ENCODE measurements at places on chromosomes 3 and 15.

GRCh38 chr15:37081983-37082382, 18.4 kb downstream of the MEIS2 start:
- DNase-seq, result no peak

DNA sequence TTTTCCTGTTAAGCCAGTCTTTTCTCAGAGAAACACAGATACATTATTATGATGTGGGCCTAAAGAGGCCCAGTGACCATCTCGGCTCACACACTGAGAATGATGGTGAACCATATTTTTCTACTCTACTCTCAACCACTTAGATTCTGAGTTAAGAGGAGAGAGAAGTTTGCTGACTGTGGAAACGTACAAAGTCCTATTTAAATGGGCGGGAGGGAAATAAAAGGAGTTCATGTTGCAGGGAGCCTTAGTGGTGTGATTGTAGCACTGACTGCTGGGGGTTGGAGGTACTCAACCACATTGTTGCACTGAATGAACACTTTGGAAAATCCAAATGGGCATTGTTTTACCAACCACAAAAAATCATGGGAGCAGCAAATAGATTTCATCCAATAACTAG, 51.0 kb downstream of the ATP8B4 start:
- DNase-seq, result no peak

GRCh38 chr3:193744048-193744821, 151.2 kb downstream of the OPA1 start:
- peak; percentile 4 for DNase-seq

- no peak for DNase-seq
These were observed 27.4 kb upstream of the FOXB1 start for GRCh38 chr15:59976480-59977271.

- DNase-seq, result no peak
These were observed 177.0 kb upstream of the TBL1XR1 start for GRCh38 chr3:177374323-177374722.

- DNase-seq, result no peak
These were observed 7.7 kb downstream of the ITIH1 start for GRCh38 chr3:52784931-52785590.

GRCh38 chr3:116299646-116300081, 145.6 kb downstream of the LSAMP start:
- no peak for DNase-seq

DNA sequence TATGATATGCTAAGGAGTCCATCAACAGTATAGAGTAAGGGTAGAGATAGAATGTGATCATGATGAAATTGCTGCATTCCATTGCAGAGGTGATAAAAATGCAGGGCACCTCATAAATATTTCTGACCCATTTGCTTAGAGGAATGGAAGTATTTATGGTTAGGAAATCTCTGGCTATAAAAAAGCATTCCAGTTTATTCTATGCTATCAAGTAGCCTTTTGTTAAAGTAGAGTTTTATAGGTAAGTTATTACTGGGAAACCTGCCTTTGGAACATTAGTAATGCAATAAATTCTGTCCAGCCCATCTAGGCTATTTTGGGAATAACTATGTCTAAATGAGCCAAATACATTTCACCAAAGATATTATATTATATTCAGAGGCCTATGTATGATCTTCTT, 19.8 kb upstream of the STRIT1 start:
- DNase-seq, result peak; percentile 75

GRCh38 chr15:96409215-96410138, 79.0 kb downstream of the NR2F2 start:
- DNase-seq, result no peak

DNA sequence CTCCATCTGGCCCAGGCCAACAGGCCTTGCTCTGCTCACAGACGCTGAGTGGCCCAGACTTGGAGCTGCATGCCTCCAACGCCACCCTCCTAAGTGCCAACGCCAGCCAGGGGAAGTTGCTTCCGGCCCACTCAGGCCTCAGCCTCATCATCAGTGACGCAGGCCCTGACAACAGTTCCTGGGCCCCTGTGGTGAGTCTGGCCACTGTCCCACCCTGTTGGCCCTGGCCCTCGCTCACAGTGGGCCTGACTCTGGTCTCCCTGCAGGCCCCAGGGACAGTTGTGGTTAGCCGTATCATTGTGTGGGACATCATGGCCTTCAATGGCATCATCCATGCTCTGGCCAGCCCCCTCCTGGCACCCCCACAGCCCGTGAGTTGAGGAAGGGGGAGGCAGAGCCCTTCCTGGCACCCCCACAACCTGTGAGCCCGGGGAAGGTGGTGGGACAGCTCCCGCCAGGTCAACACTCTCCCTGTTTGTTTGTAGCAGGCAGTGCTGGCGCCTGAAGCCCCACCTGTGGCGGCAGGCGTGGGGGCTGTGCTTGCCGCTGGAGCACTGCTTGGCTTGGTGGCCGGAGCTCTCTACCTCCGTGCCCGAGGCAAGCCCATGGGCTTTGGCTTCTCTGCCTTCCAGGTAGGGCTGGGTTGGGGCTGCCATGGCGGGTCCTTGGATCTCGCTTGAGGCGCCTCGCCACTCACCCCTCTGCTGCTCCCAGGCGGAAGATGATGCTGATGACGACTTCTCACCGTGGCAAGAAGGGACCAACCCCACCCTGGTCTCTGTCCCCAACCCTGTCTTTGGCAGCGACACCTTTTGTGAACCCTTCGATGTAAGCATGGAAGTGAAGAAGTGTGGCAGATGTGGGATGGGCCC, 10.0 kb downstream of the NT5DC2 start:
- DNase-seq, result no peak

DNA sequence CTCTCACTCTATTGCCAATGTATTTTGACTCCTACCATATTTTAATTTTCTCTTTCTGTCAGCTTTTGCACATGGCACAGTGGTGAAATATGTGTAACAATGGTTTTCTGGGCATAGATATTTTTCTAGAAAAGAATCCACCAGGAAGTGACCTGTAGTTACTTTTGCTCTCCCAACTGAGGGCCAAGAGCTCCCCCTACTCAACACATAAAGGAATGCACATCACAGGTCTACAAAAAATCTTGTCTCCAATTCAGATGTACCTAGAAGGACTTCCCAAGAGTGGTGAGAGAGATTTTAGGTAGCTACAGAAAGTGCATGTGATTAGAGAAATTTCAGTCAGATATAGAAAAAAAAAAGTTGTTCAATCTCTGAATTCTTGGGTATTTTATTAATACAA, 15.6 kb downstream of the CPA3 start:
- no peak for DNase-seq

DNA sequence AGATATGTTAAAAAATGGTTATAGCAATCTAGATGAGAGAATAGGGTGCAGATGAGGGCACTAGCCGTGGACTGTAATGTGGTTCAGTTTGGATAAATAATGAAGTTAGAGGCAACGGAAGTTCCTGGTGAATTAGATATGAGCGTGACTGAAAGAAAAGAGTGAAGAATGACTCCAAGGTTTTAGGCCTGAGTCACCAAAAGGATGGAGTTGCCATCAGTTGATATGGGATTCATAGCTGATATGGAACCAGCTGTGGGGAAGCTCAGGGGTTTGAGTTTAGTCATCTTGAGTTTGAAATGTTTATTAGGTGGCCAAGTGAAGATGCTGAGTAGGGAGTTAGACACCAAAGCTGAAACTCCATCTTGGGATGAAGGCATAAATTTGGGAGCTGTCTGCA, 66.2 kb downstream of the SSR3 start:
- DNase-seq, result peak; percentile 70

DNA sequence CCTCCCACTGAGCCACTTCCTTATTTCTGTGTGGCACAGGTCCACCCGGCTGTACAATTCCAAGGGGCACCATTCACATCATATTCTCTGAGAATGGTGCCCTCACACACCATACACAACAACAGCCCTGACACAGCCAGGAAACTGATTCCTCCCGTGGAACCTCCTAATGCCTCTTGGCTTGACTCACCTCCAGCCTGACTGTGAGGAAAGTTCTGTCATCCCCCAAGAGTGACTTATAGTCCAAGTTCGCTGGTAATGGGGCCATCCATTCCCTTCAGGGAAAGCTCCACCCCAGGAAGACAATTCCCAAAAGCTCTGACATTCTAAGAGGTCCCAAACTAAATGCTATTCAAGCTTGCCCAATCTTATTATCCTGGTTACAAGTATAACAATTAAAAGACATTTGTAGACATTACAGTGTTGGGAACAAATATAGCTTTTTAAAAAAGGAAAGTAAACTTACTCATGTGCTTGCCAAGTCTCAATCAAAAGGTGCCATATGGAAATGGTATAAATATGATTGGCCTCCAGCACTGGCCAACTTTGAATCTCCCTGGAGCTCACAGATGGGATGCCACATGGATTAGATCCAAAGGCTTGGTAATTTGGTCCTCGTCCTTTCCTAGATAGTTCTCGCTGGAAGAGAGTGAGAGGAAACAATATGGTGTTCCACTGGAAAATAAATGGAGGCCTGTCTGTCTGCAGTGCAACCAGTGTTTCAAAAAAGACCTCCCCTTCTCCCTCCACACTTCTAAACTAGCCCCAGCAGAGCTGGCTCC, 56.3 kb upstream of the PSMD6 start:
- DNase-seq, result peak; percentile 69

GRCh38 chr3:68915973-68916372, 16.4 kb downstream of the TAFA4 start:
- DNase-seq, result no peak

GRCh38 chr3:141181819-141182218, 49.8 kb upstream of the PXYLP1 start:
- no peak for DNase-seq

DNA sequence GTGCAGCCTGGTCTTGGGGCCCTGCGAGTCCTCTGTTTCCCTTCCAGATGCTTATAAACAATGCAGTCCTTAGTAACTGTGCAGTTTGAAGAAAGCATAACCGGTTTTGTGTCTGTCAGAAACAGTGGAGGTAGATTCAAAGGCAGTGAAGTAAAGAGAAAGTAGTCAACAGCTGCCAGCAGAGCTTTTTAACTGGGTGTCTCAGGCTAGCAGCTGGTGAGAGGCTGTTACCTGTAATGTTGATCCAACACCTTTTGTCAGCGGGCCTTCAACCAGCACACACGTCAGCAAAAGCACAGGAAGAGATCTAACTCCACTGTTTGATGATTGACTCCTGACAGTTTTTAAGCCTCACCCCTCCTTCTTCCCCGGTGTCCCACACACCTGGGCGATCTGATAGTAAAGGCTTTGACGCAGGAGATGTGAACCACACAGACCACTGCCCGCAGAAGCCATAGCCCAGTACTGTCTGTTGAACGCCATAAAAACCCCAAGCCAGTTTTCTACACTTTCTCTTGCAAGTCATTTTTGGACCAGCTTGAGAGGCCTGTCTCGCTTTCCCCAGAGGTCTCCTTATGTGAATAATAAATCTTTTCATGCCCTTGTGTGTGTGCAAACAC, 178.0 kb downstream of the FMN1 start:
- DNase-seq, result no peak

DNA sequence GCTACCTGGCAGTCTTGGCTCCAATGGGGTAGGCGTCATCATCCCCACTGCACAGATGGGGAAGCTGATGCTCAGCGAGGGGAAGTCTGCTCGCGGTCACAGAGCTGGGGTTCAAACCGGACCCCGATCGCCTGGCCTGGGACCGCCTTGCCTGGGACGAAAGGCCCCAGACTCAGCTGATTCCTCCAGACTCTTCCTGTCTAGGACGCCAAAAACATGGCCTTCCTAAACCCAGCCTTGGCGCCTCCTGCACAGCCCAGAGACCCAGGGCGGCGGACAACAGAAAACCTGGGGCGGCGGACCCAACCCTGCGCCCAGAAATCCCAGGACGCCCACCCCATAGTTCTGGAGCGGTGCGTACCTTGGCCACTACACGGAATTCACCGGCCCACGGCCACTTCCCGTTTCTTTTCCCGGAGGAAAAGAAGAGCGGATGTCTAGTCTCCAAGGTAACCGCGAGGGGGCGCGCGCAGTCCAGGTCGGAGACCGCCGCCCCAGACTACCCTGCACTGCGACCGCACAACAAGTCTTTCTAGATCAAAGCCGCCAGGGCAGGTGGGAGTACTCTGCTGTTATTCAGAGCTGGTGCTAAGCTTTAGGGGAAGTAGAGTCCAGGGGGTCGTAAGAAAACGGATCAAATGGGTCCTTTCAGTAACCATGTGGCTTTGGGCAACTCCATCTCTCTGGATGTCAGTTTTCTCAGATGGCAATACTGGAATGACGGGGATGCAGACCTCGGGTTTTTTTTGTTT, 4.9 kb upstream of the IL17RD start:
- peak; percentile 66 for DNase-seq

GRCh38 chr15:68672781-68673205, 94.0 kb downstream of the CORO2B start:
- DNase-seq, result peak; percentile 19

GRCh38 chr3:64422192-64422591, 196.9 kb upstream of the PRICKLE2 start:
- DNase-seq, result peak; percentile 23

GRCh38 chr3:152283492-152284381, 15.0 kb downstream of the MBNL1 start:
- no peak for DNase-seq

GRCh38 chr15:67107014-67107812, 41.8 kb downstream of the SMAD3 start:
- peak; percentile 100 for DNase-seq

DNA sequence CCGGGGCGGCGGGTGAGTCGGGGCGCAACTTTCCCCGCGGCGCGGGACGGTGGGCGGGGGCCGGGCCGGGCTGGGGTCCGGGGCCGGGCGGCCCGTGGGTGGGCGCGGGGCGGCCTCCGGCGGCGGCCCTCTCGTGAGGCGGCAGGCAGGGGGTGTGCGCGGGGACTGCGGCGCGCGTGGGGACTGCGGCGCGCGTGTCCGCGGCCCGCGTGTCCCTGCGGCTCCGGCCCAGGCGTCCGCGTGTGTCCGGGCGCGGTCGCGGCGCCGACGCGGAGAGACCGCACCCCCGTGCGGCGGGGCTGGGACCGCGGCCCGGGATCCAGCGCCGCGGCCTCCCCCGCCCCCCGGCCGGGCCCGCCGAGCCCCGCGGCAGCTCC, 349 bp downstream of the PLXNA1 start:
- DNase-seq, result no peak

- DNase-seq, result no peak
These were observed 162.2 kb downstream of the VGLL3 start for GRCh38 chr3:86828751-86829150.

DNA sequence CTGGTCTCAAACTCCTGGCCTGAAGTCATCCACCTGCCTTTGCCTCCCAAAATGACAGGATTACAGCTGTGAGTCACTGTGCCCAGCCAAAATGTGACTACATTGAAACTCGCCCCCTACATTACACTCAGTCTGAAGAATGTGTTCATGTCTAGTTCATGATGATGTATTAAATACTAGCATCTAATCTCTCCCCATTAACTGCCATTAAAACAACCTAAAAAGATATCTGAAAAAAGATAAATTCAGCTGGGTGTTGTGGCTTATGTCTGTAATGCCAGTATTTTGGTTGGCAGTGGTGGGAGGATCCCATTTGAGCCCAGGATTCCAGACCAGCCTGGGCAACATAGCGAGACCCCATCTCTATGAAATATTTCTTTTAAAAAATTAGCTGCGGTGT, 159.4 kb downstream of the PCCB start:
- DNase-seq, result no peak

- no peak for DNase-seq
These were observed 624.8 kb downstream of the NTRK3 start for GRCh38 chr15:87631775-87632174.
